ENCODE measurements at places on chromosomes 2 and 18. TPM values are rescaled to one million over a fixed set of nuclear protein-coding genes. Genes with fewer than 3 reads are reported as not detected.

- DNase-seq, result no peak
These were observed 626.6 kb upstream of the GYPC start for GRCh38 chr2:126029316-126029715.

DNA sequence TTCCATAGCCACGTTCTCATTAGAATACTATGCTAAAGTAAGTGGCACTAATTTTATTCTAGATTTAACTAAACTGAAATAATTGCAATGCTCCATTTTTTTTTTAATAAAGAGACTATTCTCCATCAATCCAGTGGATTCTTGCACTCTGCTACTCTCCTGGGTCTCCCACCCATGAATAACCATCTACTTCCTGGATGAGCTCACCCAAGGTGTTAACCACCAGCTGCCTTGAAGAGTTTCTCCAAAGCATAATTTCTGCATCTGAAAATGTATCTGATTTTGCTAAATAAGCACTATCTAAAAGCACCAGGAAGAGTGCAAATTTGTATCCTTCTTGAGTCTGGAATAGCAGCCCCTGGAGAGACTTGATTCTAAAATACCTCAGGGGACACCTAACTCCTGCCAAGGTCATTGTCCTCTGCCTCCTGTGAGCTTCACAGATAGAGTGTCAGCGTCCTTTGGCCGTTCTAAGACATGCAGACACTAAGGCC, 41.6 kb upstream of the SH3BP4 start:
- no peak for DNase-seq

DNA sequence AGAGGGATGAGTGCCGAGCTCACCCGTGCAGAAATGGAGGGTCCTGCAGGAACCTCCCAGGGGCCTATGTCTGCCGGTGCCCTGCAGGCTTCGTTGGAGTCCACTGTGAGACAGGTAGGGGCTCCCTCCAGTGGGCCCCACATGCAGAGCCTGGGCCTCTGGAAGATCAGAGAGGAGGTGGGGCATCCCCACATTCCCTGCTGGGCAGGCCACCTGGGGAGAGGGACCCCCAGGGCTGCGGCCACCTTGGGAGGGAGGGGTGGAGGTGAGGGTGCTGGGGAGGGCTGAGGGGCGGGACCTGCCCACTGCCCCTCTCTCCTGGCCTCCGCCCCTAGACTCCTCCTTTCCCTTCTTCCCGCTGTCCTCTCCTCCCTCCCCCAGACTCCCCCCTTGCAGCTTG, 38.5 kb downstream of the MTERF4 start:
- no peak for DNase-seq

- no peak for DNase-seq
These were observed 260.0 kb downstream of the C1D start for GRCh38 chr2:67802824-67803223.

GRCh38 chr2:215731108-215731658, 282.2 kb downstream of the MREG start:
- DNase-seq, result no peak

- no peak for DNase-seq
These were observed 19.6 kb upstream of the NDUFV2 start for GRCh38 chr18:9082711-9083510.

DNA sequence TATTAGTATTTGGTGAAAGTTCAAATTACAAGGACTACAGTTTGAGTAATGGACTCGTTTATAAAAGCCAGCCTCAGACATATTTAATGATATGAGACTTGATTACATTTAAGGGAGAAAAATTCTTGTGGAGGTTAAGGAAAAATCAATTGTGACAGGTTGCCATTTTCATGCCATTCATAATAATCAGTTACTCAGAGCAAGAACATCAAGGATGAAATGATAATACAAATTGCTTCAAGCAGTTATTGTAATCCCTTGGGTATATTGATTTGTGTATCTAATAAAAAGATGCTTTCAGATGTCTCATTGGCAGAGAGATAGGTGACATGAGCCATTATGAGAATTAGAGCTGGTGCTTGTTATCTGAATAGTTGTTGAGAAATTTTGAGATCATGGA, 153.6 kb downstream of the ATP9B start:
- DNase-seq, result no peak

- DNase-seq, result no peak
These were observed 51.7 kb upstream of the CCDC85A start for GRCh38 chr2:56132138-56132537.

GRCh38 chr2:60391649-60392375, 161.6 kb downstream of the BCL11A start:
- DNase-seq, result no peak

GRCh38 chr2:138787053-138787666, 7.0 kb upstream of the NXPH2 start:
- DNase-seq, result no peak

- DNase-seq, result no peak
These were observed 52.7 kb downstream of the ST6GAL2 start for GRCh38 chr2:106833256-106833655.

GRCh38 chr18:55152801-55153200, 193.5 kb upstream of the CCDC68 start:
- no peak for DNase-seq

DNA sequence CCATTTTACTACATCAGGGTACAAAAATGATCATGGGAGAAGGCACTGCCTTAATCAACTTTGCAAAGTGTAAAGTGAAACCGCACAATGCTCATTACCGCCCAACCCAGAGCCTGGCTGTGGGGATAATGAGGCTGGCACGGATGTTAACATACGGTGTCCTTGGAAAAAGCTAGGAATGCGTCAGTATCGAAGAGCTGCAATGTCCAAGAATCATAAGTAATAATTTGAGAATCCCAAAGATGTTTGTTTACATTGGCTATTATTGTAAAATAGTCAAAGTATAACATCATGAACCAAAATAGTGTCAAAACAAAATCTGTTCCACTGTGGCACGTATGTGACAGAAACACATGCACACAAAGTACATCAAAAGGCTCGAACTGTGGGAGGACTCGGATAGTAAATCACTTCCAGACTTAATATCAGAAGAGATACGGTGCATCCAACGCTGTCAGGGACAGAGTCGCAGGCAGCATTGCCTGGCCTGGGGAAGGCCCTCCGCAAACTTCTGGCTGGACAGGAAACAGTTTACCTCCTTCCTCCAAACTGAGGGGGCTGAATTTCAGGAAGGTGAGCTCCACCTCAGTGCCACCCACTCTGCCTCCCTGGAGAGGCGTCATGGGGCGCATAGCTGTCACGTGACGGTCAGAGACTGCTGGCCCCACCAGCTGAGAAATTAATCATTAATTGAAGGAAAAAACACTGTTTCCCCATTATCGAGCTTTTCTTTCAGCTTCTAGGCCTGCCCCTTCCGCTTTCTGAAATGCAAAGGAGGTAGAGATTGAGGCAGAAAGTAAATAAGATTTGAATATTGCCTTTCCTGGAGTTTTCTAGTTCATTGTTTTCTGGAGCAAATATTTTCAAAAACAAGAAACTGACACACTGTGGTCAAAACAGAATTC, 1.8 kb upstream of the ID2 start:
- peak; percentile 79 for DNase-seq

DNA sequence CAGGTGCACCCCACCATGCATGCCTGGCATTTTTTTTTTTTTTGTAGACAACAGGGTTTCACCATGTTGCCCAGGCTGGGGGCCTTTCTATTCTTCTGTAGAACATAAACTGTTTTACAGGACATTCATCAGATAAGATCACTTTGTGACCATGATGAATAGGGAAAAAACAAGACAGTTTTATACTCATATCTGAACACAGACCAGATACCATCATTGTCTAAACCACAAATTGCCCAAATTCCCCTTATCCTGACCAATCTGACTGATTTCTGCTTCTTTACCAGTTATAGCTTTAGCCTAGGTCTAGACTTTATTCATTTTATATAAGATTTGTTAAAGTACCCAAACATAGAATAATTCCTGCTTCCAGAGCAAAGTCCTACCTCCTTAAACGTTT, 1699.3 kb upstream of the TMEFF2 start:
- no peak for DNase-seq

RESP18 gene
- total RNA-seq, result not detected

CDKL4 gene
- 2.7 TPM for total RNA-seq

EXOC6B gene
- 41.5 TPM for total RNA-seq

FEV gene
- not detected for total RNA-seq

HOXD13 gene
- 15.7 TPM for total RNA-seq
